HepG2 (cell line): ENCODE measurements at places on chromosomes 12 and 14.

DNA sequence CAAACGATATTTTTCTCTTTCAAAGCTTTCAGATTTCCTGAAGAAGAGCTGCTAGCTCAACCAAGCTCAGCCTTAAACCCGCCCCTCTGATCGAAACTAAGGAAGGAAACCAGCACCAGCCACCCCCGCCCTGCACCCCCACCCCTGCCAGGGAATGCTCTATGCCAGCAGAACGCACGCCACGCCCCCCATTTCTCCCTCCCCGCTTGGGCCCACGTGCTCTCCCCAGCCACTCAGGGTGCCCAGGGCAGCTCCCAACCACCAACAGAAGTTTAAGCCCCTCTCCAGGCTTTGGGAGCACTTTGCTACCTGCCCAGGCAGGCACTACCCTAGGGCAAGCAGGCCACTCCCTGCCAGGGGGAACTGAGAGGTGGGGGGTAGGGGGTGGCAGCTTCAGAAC is 18.8 kb upstream of the KRT78 start:
- DNase-seq, result no peak

DNA sequence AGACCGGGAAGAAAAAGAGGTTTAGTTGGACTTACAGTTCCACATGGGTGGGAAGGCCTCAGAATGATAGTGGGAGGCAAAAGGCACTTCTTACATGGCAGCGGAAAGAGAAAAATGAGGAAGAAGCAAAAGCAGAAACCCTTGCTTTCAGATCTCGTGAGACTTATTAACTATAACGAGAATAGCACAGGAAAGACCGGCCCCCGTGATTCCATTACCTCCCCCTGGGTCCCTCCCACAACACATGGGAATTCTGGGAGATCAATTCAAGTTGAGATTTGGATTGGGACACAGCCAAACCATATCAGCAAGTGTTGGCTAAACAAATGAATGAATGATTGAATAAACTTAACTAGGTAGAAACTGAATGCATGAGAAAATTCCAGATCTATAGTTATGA is 85.3 kb upstream of the PARP11 start:
- no peak for DNase-seq

GRCh38 chr14:58639198-58639565 is 1.4 kb downstream of the DACT1 start:
- DNase-seq, result no peak

- no peak for DNase-seq
Observed at GRCh38 chr14:74155287-74155686, 70.5 kb downstream of the LIN52 start.

DNA sequence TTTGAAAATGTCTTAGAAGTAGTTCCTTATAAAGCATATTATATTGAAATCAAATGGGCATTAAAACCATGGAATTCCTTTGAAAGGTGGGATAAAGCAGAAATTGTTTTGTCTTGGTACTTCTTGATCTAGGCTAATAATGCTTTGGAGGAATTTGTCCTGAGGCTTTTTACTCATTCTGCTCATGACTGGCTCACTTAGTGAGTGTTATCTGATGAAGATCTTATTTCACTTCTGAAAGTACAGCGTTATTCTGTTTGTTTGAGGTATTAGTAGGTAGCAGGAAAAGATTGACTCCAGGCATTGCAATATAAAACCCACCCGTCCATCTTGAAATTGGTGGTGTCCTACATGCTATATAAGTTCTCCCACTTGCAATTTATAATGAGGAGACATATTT is 5.5 kb downstream of the C12orf71 start:
- no peak for DNase-seq

DNA sequence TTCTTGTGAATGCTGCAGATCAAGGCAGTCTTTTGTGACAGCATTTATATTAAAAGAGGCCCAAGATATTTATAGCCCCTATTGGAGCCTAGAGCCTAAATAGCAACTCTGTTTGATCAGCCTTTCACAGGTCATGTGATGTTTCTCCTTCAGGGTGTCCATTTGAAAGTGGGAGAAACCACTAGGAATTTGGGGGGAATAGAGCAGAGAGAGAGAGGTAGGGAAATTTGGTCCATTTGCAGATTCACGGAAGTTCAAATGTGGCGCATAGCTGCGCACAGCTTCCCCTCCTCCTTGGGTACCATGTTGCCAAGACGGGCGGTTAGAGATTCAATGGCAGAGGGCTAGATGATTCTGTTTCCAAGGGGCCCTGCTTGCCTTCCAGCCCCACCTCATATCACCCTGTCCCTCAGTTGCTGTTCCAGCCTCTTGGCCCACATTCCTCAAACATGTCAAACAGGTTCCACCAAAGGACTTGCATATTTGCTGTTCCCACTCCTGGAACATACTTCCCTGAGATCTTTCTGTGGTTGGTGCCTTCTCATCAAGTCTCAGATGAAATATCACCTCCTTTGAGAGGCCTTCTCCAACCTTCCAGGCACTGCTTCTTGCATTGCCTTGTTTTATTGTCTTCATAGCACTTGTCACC is 220.8 kb downstream of the CHST11 start:
- no peak for DNase-seq

DNA sequence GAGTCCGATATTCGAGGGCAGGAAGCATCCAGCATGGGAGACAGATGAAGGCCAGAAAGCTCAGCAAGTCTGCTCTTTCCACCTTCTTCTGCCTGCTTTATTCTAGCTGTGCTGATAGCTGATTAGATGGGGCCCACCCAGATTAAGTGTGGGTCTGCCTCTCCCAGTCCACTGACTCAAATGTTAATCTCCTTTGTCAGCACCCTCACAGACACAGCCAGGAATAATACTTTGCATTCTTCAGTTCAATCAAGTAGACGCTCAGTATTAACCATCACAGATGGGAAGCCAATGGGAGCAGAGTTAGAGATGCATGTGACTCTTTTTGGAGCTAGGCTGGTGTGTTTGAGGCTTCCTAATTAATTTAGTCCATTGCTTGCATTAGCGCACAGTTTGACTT is 17.0 kb downstream of the C12orf75 start:
- no peak for DNase-seq

DNA sequence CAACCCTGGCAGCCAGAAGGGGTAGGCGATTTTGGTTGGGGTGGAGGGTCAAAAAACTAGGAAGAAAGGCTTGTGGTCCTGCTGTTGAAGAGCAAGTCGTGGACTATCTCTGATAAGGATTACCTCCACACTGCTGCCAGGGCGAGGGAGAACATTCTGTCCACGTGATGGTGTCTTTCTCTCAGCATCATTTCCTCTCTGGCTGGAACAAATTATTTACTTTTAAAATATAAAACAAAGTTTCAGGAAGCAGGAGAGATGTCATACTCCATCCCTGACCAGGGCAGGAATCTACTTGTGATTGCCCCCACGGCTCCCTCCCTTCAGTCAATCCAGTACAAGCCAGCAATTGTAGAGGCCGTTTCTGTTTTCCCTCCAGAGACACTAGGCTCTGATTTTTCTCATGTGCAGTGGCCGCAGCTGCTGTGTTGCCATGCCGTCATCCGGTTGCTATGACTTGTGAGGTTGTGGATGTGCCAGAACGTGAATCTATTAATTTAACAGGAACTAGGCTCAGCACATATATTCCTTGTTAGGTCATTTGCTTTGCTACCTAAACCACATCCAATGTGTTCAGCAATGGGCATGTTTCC is 61.5 kb upstream of the PTGR2 start:
- DNase-seq, result no peak

GRCh38 chr12:27207615-27208413 is 36.3 kb upstream of the STK38L start:
- no peak for DNase-seq

DNA sequence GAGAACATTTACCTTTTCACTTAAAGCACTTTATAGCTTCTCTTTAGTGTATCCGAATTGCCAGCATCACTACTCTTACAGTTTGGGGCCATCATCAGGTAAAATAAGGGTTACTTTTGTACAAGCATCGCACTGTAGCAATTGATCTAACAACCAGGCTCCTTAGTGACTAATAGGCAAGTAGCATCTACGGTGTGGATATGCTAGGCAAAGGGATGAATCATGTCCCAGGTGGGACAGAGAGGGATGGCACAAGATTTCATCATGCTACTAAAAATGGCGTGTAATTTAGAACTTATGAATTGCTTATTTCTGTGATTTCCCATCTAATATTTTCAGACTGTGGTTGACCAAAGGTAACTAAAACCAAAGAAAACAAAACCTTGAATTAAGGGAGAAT is 582.3 kb downstream of the KCNH5 start:
- DNase-seq, result no peak

- no peak for DNase-seq
Observed at GRCh38 chr14:30600922-30601918, 20.9 kb upstream of the SCFD1 start.

GRCh38 chr12:104340925-104341611 is 37.5 kb downstream of the EID3 start:
- DNase-seq, result no peak

- no peak for DNase-seq
Observed at GRCh38 chr14:106414464-106414863, 888.1 kb downstream of the TMEM121 start.

DNA sequence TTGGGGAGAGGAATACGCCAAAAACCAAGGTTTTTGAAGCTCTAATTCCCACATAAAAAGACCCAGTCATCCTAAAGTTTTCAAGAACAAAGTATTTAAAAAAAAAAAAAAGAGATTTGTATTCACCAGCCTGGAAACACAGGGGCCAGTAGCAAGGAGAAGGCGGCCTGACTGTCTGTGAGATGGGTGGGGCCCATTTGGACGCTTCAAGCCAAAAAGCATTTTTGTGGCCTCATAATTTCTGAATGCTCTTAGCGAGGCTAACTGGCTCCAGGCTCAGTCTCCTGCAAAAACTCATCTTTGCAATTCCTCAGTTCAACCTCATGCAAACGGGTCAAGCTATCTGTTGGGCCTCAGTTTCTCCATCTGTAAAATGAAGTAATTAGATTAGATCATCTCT is 514.1 kb downstream of the MED13L start:
- no peak for DNase-seq

DNA sequence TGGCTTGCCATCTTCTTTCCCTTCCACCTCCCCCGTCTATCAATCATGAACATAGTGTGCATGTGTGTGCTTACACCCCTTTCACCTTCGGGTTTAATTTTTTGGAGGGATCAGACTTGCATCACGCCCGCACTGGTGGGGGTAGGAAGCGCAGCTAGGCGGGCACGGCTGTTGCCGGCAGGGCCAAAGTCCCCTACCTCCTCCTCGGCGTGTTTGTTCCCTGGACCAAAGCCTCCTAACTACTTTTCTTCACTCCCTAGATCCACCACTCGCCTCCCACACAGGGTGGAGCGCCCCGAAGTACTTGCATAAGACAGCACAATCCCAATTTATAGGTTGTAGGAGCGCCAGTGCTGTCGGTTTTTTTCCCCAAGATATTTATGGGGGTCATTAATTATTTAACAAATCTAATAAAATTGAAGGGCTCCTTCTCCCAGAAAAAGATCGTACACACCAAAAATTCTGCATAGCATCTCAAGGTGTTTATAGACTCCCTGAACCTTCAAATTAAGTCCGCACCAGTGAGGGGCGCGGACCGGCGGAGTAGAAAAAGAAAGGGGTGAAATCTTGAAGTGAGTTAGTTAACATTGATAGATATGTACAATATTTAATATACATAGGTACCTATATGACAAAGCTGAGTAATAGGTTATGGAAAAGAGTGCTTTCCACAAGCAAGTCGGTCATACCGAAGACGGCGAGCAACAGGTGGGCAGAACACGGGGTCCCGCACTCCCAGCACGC is 717 bp downstream of the PKP2 start:
- peak; percentile 25 for DNase-seq

DNA sequence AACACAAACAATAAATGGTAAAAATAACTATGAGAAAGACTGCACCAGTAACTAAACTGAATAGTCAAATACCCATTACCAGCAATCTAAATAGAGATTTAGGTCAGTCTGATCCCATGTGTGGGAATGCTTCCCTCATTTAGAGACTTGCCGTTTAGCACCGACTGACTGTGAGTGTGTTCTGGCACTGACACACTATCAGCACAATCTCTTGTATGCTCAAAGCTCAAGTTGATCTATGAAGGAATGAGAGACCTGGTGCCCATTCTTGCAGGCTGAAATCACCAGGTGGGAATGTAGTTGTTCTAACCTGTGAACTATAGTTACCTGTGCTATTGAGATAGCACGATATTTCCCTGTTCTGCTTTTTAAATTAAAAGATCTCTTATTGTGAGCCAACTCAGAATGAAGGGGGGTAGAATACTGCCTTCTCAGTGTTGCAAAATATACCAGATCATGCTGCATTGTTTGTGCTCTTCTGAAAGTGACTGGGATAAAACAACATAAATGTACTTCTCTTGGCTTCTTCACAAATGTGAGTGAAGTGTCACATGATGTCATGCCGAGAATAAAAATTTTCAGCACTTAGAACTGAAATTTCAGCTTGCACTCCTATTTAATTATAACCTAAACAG is 99.6 kb downstream of the LIN7A start:
- DNase-seq, result peak; percentile 43
